NCI-H2171 treated with DMSO at 0.1 percent for 48 hours (cell line): ENCODE measurements at places on chromosomes 12 and 14.

GRCh38 chr14:61355892-61356325, 34.5 kb downstream of the PRKCH start:
- DNase-seq = no peak

DNA sequence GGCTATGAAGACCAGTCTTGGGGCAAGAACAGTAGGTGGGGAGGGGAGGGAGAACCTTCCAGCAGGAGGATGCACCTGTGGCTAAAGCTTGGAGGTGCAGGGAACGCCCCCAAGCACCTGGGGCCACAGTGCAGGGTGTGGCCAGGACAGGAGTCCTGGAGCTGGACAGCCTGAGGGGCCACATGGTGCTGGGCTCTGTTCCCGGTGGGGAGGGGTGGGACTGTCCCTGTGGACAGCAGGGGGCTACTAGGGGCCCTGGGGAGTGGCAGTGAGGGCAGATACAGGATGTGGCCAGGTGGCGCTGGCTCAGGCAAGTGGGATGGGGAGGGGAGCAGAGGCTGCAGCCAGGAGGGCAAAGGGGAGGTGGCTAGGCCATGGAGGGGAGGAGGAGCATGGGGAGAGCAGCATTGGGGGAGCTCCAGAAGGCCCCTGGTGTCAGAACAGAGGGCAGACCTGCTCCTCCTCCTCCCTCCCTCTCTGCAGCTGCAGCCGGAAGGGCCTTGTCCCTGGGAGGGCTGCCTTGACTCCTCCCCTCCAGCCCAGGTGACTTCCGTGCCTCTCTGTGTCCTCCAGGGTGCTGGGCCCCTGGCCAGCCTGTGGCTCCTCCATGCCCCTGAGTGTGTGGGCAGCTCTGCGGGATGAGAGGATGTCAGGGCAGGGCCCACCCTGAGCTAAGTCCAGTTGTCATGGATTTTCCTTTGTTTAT, 68.4 kb upstream of the DLK1 start:
- DNase-seq = peak; percentile 55

DNA sequence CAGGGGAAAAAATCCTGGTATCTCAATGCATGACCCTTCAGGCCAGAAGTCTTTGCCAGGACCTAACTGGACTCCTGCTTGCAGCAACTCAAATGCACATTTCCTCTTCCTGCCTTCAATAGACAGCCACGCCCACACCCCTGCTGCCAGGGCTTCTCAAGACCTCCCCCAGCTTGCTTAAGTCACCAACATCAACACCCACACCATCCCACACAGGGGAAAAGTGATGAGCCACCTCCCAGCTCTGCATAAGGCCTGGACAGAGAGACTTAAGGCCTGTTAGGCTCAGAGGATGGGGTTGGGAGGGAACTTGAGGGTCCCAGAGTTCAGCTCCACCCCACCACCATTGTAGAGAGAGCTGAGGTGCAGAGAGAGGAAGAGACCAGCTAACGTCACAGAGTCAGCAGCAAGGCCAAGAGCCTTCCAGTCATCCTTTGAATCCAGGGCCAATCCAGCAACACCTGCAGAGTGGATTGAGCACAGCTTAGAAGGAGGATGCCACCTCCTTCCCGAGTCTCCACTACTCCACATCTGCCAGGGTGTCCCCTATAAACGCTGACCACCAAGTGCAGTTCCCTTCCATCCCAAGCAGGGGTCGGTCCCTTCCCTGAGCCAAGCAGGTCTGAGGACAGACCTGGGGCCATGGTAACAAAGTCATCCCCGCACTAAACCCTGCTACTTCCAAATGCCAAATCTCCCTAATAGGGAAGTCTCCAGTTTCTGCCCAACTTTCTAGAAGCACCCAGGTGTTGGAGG, 50.0 kb downstream of the KDM2B start:
- DNase-seq = no peak

GRCh38 chr14:55699131-55700057, 119.4 kb downstream of the KTN1 start:
- peak; percentile 49 for DNase-seq

- no peak for DNase-seq
Measured at GRCh38 chr12:57940052-57940914, 1.1 kb upstream of the ATP23 start.

DNA sequence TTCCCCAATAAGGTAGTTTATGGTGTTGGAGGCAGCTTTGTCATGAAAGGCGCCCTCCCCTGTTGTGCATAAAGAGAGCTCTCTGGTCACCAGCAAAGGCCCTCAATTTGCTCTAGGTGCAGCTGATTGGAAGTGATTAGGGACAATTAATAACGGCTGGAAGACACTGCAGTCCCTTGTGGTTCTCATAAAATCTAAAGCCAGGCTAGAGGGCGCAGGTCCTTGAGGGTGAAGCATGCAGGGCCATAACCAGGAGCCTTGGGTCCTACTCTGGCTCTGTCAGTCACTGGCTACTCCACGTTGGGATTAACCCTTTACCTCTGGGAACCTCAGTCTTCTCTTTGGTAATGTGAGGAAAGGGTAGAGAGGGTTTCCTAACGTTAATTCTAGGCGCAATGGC, 1.9 kb downstream of the DAAM1 start:
- peak; percentile 59 for DNase-seq

GRCh38 chr12:32379213-32379612, 20.1 kb upstream of the FGD4 start:
- DNase-seq = no peak

DNA sequence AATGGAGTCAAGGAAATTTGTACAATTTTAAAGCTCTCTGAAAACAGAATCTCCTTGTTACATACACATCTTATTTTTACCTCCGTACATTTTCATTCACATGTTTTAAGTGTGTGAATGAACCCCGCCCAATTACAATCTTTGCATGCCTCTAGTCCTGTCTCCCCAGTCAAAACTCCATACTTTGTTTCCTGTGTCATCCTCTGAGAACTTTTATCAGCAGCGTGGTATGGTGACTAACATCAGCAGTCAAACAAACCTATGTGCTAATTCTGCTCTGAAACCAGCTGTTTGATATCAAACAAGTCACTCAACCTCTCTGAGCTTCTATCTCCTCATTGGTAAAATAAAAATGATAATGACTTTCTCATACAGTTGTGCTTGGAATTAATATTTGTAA, 15.8 kb upstream of the ERGIC2 start:
- no peak for DNase-seq

DNA sequence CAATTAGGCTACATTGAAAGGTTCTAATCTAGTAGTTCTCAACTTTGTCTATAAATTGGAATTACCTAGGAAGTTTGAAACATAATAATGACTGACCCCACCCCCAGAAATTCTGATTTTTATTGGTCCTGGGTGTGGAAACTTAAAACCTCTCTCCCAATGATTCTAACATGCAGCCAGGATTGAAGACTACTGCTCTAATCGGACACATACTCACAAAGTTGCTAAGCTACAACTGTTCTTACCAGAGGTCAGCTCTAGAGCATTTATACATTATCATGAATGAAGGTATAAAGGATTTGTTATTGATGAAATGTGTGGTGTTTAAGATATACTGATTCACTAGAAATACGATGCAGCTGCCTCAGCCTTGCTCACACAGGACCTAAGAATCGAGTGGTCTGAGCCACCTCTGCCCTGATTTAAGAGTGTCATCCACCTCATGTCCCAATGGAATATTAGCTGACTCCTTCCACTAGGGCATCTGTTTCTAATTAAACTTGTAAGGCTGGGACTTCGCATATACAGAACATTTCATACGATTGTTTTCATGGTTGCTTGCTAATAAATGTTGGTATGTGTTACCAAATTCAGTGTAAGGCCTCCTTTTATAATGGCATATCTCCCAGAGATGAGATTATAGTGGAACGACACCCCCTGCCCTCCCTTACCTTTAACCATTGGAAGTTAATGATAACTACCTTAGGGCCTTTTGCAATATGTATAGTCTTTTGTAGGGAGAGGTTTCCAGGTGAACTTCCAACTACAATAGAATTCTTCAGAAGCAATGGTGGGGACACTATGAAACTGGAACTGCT, 410.8 kb upstream of the PDE3A start:
- no peak for DNase-seq

DNA sequence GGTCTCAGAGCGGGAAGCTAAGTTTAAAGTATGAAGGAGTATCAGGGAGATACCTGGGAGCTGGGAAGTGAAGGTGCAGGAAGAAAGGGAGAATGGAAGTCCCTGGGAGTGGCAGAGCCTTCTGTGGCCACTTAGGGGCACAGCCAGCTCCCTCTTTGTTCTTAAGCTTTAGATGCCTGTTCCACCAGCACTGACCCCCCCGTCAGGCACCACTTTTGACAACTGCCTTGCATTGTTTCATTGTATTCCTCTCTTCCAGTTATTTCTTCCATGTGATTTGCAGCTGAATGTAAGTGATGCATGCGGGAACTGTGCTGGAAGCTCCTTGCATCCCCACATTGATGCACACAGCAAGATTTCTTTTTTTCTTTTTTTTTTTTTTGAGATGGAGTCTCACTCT, 2.6 kb downstream of the GALNT16 start:
- DNase-seq = no peak

DNA sequence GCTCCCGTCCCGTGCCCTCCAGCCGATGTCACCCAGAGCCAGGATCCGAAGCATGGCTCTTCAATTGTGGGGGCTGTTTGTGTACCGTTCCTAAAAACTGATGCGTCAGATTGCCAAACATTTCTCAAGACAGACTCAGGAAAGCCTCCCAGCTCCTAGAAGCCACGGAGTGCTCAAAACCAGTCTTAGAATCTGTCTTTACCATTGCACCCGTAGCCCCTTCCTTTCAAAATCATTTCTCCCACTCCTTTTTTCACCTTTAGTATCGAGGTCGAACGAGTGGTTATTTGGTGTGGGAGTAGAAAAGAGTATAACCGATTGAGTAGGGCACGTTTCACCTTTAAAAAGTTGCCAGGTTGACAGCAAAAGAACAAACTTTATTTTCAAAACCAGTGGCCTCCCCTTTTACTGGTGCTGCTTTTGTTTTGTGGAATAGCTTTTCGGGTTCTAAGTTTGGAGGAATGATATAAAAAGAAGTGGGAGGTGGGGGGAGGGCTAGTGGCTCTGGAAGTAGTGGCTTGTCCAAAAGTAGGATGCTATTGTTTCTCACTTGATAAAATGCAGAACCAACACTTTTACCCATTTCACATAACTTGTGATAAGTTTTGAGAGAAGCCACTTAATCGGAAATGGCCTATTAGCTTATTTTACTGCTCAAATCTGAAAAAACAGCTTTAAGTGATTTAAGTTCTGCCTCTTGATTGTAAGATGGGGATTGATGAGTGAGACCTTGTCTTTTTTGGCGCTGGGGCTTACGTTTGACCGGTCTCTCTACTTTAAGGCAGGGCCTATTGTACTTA, 803 bp downstream of the STK38L start:
- peak; percentile 36 for DNase-seq

- DNase-seq = no peak
Measured at GRCh38 chr12:15546102-15546701, 223.9 kb downstream of the PTPRO start.

DNA sequence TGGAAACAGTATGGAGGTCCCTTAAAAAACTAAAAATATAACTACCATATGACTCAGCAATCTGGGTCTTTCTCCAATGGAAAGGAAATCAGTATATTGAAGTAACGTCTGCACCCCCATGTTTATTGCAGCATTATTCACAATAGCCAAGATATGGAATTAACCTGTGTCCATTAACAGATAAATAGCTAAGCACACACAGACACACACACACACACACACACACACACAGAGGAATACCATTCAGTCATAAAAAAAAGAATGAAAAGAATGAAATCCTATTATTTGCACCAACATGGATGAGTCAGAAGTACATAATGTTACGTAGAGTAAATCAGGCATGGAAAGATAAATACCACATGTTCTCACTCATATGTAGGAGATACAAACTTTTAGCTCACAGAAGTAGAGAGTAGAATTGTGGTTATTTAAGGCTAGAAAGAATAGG, 4.7 kb downstream of the KLRK1 start:
- no peak for DNase-seq

DNA sequence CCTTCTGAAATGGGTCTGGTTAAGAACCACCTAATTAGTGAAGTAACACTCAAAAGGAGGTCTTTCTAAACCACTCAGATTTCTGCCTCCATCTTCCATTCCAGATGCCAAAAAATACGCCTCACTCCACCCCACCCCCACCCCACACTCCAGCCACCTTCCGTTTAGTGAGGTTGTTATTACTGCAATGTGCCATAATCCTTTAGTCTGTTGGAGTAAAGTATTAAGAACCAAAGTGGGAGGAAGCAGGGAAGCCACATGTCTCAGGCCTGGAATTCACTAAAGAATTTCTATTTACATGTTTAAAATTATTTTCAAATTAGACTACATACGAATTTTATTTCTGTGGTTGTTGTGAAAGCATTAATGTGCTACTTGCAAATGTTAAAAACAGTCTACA, 7.4 kb downstream of the KIF21A start:
- DNase-seq = no peak

- no peak for DNase-seq
Measured at GRCh38 chr14:69716478-69717187, 50.3 kb upstream of the SRSF5 start.

- DNase-seq = peak; percentile 55
Measured at GRCh38 chr12:64544371-64545080, 65.8 kb upstream of the RASSF3 start.

GRCh38 chr12:108616941-108617858, 16.5 kb downstream of the SELPLG start:
- no peak for DNase-seq

GRCh38 chr14:92649934-92650545, 98.4 kb downstream of the LGMN start:
- no peak for DNase-seq

GRCh38 chr12:52182898-52183543, 8.8 kb downstream of the KRT80 start:
- peak; percentile 65 for DNase-seq

DNA sequence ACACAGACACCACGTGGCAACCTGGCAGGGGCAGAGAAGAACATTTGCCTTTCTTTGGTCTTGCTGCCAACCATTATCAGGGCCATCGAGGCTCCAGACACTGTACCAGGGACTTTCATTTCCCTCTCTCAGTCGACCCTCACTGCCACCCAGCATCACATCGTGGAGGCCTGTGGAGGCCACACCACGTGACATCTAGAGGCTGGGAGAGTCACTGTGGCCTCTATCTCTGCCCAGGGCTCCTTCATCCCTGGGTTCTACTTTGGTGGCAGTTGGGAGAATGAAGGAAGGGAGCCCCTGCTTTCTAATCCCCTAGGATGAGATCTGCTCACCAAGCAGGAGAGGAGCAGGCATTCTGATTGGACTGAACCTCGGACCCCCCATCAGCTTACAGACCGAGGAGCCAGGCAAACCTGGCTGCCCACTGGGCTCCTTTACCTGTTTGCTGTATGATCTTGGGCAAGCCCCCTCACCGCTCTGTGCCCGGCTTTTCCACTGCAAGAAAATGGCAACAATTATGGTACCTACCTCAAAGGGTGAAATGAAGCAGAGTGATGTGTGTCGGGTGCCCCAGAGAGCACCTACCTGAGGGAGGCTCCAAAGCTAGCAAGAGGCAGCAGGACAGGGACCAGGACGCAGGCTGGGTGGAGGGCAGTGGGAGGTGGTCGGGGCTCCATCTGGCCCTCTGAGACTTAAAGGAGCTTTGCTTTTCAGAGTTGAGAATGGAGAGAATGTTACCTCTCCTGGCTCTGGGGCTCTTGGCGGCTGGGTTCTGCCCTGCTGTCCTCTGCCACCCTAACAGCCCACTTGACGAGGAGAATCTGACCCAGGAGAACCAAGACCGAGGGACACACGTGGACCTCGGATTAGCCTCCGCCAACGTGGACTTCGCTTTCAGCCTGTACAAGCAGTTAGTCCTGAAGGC, 1.8 kb downstream of the SERPINA3 start:
- DNase-seq = no peak
